ENCODE measurements at places on chromosomes 7 and 10. TPM values are rescaled to one million over a fixed set of nuclear protein-coding genes. Genes with fewer than 3 reads are reported as not detected.

Gene PHYH
- total RNA-seq = 8.5 TPM

Gene NPFFR1
- not detected for total RNA-seq

Gene CYP3A5
- total RNA-seq = 424 TPM

Gene JCAD
- total RNA-seq = 20.2 TPM

Gene FOXI2
- 0.18 TPM for total RNA-seq

Gene OPN4
- total RNA-seq = not detected

Gene RADIL
- total RNA-seq = 3.0 TPM

GRCh38 chr7:93284908-93285307 is 52.7 kb downstream of the VPS50 start:
- H3K36me3 ChIP-seq = peaks cover 11% of the 10 kb centered on the region
- H3K4me1 ChIP-seq = no peaks in the 10 kb centered on the region
- no peak overlapping the region for H3K4me3 ChIP-seq
- H3K27ac ChIP-seq = no peak overlapping the region
- H3K27me3 ChIP-seq = no peaks in the 10 kb centered on the region

DNA sequence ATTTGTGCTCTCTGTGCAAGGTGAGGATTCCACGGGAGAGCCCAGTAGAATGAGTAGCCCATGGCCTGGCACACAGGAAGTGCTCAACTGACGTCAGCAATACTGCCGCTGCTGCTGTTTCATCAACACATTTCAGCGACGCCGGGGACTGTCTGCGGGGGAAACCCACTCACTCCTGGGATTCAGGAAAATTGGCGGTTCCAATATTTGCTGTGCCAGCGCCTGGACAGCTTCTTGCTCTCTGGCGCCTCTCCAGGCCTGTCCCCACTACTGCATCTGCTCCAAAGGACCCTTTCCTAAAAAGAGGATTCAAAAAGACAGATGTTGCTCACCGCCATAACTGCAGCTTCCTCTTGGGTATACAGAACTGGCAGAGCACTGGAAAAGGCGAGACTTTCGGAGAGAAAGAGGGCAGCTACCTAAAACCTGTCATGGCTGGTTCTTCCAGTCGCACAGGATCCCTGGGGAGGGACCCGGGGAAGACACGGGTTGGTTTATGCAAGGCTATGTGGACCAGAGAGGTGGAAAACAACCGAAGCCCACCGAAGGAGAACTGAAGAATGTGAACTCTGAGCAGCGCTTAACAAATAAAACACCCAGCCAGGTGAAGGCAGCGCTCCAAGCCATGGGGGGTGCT is 39.7 kb upstream of the ENO4 start:
- H3K4me3 ChIP-seq = no peak overlapping the region
- peak; percentile 36 for DNase-seq
- H3K36me3 ChIP-seq = no peaks in the 10 kb centered on the region
- no peak overlapping the region for H3K27ac ChIP-seq
- no peaks in the 10 kb centered on the region for H3K4me1 ChIP-seq

GRCh38 chr10:85012305-85012704 is 683.9 kb downstream of the CCSER2 start:
- H3K27ac ChIP-seq = no peak overlapping the region
- no peaks in the 10 kb centered on the region for H3K27me3 ChIP-seq
- no peak overlapping the region for H3K4me3 ChIP-seq
- H3K4me1 ChIP-seq = no peaks in the 10 kb centered on the region
- DNase-seq = no peak

GRCh38 chr7:92833024-92833765 is 3.2 kb downstream of the CDK6 start:
- no peaks in the 10 kb centered on the region for H3K27me3 ChIP-seq
- no peaks in the 10 kb centered on the region for H3K36me3 ChIP-seq
- peaks cover 35% of the 10 kb centered on the region for H3K4me1 ChIP-seq
- peak; percentile 92 for DNase-seq
- peak overlapping the region; percentile 95 for H3K4me3 ChIP-seq

DNA sequence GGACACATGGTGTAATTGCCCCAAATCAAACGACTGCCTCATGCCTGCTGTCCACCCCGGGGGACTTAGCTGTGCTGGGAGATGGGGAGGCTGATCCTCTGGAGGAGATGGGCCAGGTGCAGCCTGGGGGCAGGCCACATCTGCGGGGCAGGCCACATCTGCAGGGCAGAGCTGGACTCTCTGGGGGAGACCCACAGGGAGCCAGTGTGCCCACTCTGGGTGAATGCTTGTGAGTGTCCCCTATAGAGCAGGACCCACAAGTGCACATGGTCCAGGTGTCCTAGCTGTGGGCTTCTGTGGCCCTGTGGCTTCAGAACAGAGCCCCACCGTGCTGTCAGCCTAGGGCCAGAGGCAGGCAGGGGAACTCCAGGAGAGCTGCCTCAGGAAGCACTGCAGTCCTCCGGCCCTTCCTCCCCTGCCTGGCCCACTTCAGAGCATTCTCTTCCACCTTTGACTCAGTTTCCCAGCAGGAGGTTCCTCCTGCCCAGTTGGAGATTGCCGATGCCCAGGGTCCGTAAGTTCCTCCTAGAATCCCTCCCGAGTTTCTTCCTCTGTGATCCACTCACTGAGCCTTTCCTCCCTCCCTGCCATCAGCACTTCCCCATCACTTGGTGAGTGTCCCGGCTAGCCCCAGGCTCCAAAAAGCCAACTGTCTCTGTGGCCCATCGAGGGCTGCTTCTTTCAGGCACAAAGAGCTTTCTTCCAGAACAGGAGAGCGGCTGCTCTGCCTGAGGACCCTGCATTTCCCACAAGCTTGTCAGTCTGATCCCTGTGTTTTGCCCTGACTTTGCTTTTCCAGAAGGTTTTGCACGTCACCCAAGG is 50.3 kb downstream of the ADCYAP1R1 start:
- no peaks in the 10 kb centered on the region for H3K36me3 ChIP-seq
- no peak overlapping the region for H3K27ac ChIP-seq
- H3K27me3 ChIP-seq = no peaks in the 10 kb centered on the region
- H3K4me3 ChIP-seq = no peak overlapping the region

DNA sequence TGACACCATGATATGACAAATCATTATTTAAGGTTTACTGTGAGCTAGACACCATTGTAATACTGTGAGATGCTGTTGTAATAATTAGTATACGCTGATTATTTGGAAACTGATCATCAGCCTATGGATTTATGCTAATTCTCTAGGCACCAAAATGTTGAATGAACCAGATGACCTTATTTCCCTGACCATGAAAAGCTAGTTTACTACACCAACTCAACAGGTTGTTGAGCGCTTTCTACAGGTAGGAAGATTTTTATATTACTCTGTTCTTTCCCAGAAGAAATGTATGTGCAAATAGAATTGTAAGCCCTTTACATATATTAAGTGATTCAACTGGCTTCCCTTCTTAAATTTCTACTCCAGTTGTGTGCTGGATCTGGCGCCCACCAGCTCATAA is 6.2 kb downstream of the NRP1 start:
- no peak overlapping the region for H3K27ac ChIP-seq
- no peak overlapping the region for H3K4me3 ChIP-seq
- no peaks in the 10 kb centered on the region for H3K27me3 ChIP-seq
- peaks cover 4% of the 10 kb centered on the region for H3K36me3 ChIP-seq

DNA sequence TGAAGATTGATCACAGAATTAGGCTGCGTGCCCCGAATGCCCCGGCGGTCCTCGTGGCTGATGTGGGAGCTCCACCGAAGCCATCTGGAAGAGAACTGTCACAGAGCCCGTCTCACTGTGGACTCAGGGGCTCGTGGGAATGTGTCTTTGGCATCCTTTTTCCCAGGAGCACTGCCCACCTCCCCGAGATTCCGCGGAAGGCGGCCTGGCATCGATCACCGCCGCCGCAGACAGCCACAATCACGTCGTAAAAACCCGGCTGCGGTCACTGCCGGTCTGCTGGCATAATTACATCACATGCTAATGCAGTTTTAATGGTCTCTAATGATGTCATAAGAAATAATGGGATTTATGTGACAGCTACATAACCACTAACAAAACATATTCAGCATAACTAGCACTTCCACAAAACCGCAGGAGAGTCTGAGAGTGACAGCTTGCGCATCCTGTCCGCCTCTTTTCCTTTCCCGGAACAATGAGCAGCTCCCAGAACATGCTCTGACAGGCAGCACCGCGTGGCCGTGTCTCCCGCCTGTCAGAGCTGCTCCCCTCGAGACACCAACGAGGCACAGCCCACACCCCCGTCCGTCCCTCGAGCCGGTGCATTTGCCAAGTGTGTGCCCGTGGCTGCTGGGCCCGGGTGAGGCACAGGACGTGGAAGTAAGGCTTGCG is 490.0 kb downstream of the PTPRN2 start:
- H3K27me3 ChIP-seq = no peaks in the 10 kb centered on the region
- no peak overlapping the region for H3K27ac ChIP-seq
- no peak for DNase-seq

- H3K27me3 ChIP-seq = no peaks in the 10 kb centered on the region
- peak overlapping the region; percentile 88 for H3K4me3 ChIP-seq
These were observed 1.1 kb downstream of the CCDC126 start for GRCh38 chr7:23598296-23598695.

- H3K36me3 ChIP-seq = no peaks in the 10 kb centered on the region
- H3K27ac ChIP-seq = no peak overlapping the region
- peaks cover 17% of the 10 kb centered on the region for H3K4me1 ChIP-seq
- DNase-seq = no peak
- no peak overlapping the region for H3K4me3 ChIP-seq
These were observed 10.0 kb upstream of the EMX2 start for GRCh38 chr10:117532451-117533107.

GRCh38 chr7:80699045-80699638 is 60.7 kb downstream of the CD36 start:
- no peak overlapping the region for H3K27ac ChIP-seq
- H3K27me3 ChIP-seq = no peaks in the 10 kb centered on the region

- H3K27ac ChIP-seq = no peak overlapping the region
- H3K36me3 ChIP-seq = no peaks in the 10 kb centered on the region
- H3K27me3 ChIP-seq = no peaks in the 10 kb centered on the region
These were observed 85.0 kb upstream of the DDC start for GRCh38 chr7:50650057-50650664.

- no peak overlapping the region for H3K27ac ChIP-seq
- no peaks in the 10 kb centered on the region for H3K27me3 ChIP-seq
- H3K4me3 ChIP-seq = no peak overlapping the region
- peaks cover 25% of the 10 kb centered on the region for H3K4me1 ChIP-seq
- H3K36me3 ChIP-seq = no peaks in the 10 kb centered on the region
- no peak for DNase-seq
These were observed 290.6 kb downstream of the PARD3 start for GRCh38 chr10:34524369-34525091.

DNA sequence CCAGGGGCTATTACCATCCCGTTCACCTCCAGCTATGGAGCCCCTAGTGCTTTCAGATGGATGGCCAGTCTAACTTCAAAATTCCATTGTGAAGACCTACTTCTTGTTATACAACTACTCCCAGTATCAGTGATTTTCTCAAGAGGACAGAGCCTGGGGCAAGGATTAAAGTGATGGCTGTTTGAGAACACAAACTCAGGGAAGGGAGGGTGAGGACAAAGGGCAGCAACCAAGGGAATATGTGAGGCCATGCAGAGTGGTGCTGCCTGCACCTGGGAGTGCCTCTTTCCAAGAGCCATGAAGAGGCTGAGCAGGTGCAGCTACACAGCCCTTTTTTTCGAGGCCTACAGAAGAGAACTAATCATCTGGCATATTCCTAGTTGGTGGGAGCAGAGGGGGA is 303.5 kb upstream of the BMPER start:
- no peak overlapping the region for H3K27ac ChIP-seq
- H3K36me3 ChIP-seq = peaks cover 4% of the 10 kb centered on the region
- no peak for DNase-seq
- no peaks in the 10 kb centered on the region for H3K4me1 ChIP-seq

DNA sequence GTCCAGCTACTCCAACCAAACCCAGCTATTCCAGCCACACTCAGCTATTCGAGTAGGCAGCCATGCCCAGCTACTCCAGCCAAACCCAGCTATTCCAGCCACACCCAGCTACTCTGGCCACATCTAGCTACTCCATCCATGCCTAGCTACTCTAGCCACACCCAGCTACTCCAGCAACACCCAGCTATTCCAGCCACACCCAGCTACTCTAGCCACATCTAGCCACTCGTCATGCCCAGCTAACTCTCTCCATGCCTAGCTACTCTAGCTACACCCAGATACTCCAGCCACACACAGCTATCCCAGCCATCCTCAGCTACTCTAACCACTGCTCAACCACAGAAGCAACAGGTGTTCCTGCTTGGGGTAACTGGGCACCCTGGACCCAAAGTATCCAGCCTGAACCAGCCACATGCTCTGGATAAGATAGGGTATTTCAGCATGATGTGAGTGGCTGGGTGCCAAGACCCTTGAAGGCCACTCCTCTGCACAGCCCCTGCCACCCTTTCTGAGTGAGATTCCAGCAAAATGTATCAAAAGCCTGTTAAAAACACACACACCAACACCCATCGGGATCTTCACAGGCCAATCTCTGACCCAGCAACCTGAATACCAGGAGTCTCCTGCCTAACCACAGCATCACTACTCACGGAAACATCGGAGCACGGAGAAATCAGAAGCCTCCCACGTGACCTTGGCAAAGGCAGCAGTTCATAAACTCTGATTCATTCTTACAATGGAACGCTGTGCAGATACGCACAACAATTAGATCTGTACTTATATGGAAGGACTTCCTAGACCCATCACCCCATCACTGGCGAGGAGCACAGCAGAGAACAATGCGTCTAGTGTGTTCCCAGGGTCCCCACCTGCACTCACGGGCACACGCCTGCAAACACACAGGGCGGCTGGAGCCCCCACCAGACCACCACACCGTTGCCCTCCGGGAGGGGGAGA is 51.8 kb upstream of the DNAAF5 start:
- peak; percentile 68 for DNase-seq
- H3K27ac ChIP-seq = no peak overlapping the region
- H3K27me3 ChIP-seq = no peaks in the 10 kb centered on the region
- H3K4me1 ChIP-seq = no peaks in the 10 kb centered on the region
- peaks cover 34% of the 10 kb centered on the region for H3K36me3 ChIP-seq
- no peak overlapping the region for H3K4me3 ChIP-seq

GRCh38 chr7:30003098-30003497 is 13.5 kb upstream of the SCRN1 start:
- H3K27ac ChIP-seq = no peak overlapping the region
- H3K36me3 ChIP-seq = no peaks in the 10 kb centered on the region
- no peaks in the 10 kb centered on the region for H3K4me1 ChIP-seq
- DNase-seq = no peak
- no peak overlapping the region for H3K4me3 ChIP-seq

DNA sequence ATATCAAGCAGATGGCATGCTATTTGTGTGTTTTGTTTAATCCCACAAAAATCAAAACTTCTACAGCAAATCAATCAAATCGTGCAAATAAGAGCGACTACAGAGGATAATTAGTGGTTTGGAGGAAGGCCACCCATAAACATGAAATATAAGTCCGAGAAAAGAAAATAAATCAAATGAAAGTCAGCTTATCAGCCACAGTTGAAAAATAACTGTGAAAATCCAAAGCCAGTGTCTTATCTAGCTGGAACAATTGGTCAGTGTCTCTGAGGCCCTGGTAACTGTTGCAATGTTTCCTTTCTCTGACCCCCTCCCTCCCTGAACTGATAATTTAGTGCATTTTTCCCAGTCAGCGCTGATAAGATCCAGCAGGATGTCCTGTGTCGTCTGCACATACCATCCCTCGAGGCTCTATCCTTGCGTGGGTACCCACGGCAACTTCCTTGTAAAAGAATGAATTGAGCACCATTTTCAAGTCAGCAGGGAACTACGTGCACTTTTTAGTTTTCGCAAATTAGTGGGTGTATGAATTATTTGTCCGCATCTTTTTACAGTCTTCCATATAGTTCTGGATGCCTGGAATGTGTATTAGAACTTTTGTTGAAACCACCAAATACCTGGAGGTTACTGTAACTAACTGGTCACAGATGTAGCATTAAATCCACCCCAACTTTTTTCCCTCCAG is 10.8 kb upstream of the JCAD start:
- H3K27me3 ChIP-seq = no peaks in the 10 kb centered on the region
- H3K27ac ChIP-seq = no peak overlapping the region
- H3K36me3 ChIP-seq = no peaks in the 10 kb centered on the region
- H3K4me3 ChIP-seq = no peak overlapping the region
- DNase-seq = no peak

Data from stomach (tissue), 19 donors.